ENCODE measurements at places on chromosomes 2 and 18. TPM values are rescaled to one million over a fixed set of nuclear protein-coding genes. Genes with fewer than 3 reads are reported as not detected.

DNA sequence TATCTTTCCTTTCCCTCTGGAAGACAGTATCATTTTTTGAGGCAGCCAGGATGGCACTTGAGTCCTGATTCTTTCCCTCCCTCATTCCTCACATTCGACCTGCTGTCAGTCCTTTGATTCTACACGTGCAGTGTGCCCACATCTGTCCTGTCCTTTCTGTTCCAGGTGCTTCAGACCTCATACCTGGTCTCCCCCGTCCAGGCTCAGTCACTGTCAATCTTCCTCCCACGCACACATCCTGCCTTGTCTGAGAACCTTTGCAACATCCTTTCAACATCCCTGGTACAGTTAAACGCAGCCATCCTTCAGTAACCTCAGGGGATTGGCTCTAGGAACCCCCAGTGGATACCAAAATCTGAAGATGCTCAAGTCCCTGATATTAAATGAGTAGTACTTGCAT lies 10.1 kb downstream of the BCL2 start:
- no peak for ATAC-seq

Gene GCC2
- 24.0 TPM for total RNA-seq

Gene SLC4A5
- 9.4 TPM for total RNA-seq

DNA sequence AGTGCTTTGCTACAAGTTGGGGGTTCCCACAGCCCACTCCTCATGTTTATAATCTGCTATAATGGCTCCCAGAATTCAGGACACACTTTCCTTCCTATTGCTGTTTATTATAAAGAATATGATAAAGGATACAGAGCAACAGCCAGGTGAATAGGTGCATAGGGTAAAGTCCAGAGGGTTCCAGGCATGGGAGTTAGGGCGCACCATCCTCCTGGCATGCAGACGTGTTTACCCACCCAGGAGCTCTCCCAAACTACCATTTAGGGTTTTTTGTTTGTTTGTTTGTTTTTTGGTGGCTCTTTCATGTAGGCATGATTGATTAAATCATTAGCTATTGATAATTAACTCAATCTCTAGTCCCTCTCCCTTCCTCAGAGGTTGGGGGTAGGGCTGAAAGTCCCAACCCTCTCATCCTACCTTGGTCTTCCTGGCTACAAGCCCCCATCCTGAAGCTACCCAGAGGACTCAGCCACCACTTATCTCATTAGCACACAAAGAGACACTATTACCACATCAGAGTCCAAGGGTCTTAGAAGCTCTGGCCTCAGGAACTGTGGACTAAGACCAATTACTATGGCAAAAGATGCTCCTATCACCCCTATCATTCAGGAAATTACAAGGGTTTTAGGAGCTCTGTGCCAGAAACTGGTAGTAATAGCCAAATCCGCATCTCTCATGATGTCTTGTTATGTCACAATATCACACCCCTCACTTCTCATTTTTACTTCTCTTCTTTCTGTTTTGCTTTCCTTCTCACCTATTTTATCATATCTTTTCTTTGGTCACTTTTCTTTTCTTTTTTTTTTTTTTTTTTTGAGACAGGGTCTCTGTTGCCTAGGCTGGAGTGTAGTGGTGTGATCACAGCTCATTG lies 154.9 kb upstream of the TTC39C start:
- ATAC-seq, result no peak

Gene C2orf81
- 1.1 TPM for total RNA-seq

DNA sequence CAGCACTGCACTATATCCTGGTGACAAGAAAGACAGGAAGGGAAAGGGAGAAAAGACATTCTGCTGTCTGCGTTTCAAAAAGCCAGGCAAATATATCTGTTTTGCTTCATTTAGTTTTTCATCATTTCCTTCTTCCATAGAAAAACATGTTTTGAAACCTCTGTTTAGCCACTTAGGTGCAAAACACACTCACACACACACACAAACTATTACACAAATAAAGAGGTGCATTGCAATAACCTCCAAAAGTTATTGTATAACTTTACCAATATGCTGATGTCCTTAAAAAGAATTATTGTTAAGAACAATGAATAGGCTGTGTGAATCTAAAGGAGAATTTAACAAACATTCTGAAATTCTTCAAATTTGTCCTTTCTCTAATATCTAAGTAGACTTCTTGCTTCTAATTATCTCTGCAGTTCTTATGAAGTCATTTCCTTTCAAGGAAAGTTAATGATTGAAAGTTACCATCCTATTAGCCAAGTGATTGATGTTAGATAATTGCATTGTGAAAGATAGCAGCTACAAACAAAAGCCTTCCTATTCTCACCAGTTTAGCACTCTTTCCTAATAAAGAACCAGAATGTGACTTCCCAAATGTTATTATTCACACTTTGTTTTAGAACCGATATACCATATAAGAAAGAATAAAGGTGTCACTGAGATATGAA lies 516.7 kb downstream of the KCNJ3 start:
- ATAC-seq, result no peak

DNA sequence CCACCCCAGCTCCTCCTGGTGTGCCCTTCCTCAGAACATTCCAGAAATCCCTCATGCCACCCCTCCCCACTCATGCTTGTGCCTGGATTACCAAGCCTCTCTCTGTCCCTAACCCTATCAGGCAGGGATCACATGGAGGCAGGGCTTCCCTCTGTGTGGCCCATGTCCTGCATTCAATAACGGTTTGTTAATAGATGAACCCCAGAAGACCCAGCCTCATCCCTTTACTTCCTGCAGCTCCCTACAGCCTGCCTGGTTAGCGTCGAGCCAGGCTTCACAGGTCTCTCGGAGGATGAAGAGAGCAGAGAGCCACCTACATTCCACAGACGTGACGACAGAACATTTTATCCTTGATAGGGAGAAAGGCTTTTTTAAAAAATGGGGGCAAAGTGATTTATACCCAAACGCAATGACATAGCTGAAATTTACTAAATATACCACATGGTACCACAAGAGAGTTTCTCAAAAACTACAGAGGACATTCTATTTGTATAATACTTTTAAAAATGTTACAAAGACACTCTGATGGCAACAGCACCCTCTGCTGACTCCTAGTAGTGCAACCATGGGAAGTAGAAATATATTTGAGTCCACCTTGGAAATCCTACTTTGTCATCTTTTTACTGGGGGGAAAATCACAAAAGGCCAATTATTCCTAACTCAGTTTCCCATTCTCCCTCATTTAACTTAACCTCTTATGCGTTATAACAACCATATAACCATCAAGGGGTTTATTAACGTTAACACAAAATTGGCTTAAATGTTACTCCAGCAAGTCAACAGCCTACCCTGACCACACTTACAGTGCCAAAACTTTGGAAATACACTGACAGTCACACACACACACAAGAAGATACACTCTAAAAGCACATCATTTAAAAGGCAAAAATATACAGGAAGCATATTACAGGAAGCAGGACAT lies 30.7 kb downstream of the FBXO15 start:
- no peak for ATAC-seq

DNA sequence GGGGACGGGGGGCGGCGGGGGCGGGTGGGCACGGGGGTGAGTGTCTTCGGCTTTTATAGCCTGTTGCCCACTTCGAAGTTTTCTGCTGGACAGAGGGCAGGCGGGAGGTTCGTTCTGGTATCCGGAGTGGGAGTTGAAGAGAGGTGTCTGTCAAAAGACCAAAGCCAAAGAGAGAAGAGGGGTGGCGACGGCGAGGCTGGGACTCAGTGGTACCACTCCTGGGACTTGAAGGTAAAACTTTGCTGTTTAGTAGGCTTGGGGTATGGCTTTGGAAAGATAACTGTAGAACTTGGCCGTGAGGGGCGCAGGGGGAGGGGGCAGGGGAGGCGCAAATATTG lies 215.8 kb upstream of the DTNA start:
- ATAC-seq, result peak; percentile 12

Gene SKA1
- total RNA-seq, result not detected

Gene DSC3
- total RNA-seq, result 0.27 TPM

Gene RAB6D
- total RNA-seq, result not detected

GRCh38 chr2:74149570-74150319 lies 2.0 kb upstream of the BOLA3 start:
- no peak for ATAC-seq

DNA sequence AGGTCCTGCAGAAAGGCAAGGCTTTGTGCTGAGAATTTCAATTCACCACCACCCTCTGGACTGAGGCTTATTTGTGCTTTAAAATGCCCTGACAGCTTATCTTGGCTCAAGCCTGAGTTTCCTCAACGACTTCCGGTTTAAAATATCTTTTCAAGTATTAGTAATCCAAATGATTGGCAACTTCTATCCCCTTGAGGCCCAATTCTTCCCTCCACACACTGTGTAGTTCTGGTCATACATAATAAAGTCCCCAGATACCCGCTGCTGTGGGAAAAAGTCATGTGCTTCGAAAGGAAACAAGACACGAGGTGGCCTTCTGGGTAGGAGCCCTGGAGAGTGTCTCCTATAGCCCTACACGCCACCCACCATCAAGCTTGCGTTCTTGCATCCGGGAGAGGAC lies 393.4 kb downstream of the ALK start:
- ATAC-seq, result no peak

Gene SEPTIN10
- 135 TPM for total RNA-seq

Gene IL1RN
- total RNA-seq, result 2.6 TPM

Gene NYAP2
- 0.47 TPM for total RNA-seq

- no peak for ATAC-seq
These were observed 37.5 kb downstream of the ITGB1BP1 start for GRCh38 chr2:9385841-9386240.

Gene PAX8
- total RNA-seq, result 0.62 TPM

GRCh38 chr2:216051350-216051749 lies 30.3 kb downstream of the PECR start:
- no peak for ATAC-seq

DNA sequence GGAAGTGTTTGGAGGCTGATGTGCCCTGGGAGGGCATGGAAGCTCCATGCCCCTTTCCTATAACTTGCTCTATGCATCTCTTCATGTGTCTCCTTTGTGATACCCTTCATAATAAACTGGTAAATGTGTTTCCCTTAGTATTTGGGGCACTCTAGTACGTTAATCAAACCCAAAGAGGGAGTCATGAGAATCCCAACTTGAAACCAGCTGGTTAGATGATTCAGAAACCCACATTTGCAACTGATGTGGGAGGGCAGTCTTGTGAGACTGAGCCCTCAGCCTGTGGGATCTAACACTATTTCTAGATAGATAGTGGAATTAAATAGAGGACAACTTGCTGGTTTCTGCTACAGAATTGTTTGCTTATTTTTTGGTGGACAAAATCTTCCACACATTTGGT lies 20.3 kb downstream of the ANKRD30B start:
- no peak for ATAC-seq

GRCh38 chr18:42813570-42813969 lies 301.9 kb downstream of the RIT2 start:
- no peak for ATAC-seq

DNA sequence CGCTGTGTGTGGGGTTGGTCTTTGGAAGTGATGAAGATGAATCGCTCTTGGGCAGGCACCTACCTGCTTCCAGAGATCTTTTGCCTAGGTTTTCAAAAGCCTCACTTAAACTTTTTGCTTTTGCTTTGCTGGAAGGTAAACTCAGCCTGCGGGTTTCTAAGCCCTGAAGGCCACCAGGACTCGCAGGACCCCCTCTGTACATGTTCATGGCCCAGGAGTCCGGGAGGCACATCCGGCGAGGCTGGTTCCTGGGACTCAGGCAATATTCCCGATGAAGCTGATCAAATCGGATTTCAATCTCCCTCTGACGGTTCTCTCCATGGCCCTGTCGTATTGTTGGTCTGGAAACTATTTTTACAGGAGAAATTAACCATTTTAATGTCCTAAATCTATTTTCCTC lies 13.2 kb downstream of the HJURP start:
- ATAC-seq, result no peak

Gene RAB17
- 3.8 TPM for total RNA-seq

Gene LCT
- total RNA-seq, result not detected

Gene KCNS3
- 38.1 TPM for total RNA-seq

GRCh38 chr2:47307066-47307465 lies 95.9 kb upstream of the MSH2 start:
- ATAC-seq, result peak; percentile 37

DNA sequence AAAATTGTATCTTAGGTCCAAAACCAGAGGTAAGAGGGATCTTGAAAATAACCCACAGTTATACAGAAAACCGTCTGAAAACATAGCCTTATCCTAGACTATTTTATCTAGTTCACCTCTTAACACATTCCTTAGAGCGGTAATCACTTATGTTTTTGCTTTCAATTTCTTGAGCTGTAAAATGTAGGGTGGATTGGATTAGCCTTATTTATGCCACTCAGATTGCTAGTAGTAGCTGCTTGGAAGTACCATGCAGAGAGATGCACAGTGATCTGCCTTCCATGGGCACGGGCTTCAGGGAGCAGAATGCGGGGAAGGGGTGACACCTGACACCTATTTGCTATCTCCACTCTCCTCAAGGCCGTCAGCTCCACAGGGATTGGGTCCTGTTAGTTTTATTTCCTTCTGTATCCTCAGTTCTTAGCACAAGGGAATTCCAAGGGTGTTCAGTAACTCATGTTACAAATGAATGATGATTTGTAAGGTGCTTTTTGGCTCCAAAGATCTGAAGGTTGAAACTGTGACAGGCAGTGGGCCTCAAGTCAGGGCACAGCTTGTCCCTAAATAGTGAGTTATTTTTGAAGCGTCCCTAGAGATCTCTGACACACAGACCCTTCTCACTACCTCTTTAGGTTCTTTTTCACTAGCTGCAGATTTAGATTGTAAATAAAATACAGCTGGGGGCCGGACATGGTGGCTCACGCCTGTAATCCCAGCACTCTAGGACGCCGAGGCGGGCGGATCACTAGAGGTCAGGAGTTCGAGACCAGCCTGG lies 64.0 kb upstream of the PMAIP1 start:
- no peak for ATAC-seq

DNA sequence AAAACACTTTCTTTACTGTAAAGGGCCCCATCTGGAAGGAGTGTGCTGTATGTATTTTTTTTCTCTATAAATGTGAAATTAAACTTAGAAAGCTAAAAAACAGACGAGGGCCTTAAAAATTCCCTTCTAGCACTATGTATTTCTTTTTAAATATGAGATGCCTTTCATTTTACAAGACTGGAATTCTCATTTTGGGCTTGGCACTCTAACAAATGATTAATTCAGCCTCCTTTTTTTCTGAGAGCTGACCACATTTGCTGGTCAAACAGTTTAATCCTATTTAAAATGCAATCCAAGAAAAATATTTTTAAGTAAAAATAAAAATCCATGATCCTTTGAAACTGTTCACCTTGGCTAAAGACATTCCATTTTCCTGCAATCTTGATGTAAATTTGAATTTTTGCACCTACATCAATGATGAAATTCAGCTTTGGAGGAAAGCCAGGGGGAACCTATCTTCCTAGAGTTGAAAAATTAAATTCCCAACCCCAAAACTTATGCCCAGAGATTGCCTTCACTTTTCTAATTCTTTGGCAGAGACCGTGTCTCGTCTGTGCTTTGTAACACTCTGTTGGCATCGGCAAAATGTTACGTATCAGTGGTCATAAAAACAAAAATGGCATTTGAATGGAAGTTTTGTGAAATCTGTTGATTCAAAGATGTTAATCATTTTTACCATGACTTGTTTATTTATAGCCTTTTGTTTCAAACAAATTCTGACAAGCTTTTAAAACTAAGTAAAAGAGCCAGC lies 284.5 kb downstream of the ZNF521 start:
- ATAC-seq, result no peak

Gene CRYBA2
- not detected for total RNA-seq

Data from gastroesophageal sphincter (tissue), 4 donors.